Tongue (tissue), 3 donors: ENCODE measurements at places on chromosomes 7 and 10.

DNA sequence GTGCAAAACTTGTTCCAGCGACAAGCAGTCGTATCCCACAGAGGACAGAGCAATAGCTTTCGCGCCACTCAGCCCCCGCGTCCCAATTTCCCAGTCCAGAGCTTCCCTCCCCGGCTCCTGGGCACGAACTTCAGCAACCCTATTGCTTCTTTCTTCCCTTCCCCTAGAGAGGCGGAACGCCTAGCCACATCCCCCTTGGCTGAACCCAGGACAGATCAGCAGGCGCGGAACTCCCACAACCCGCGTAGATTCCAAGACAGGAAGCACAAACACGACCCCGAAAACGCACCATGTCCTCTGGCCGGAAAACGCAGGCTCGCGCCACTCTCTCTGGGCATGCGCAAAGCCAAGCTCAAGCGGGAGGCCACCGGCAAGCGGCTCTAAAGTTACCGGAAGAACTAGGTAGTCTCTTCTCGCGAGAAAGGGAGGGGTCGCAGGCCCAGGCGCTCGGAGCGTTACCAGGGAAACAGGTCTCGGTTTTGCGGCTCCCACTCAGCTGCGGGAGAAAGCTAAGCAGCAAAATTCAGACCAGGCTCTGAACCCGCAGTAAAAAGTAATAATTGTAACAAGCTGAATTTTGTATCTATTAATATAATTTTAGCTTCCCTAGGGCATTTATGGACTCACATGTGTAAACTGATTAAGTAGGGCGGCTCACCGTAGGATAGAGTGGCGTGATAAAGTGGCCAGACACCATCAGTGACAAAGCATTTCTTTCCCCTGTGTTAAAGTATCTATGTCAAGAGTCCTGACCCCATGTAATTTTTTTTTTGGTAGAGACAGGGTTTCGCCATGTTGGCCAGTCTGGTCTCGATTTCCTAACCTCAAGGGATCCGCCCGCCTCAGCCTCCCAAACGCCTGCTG is at the start of gene TMEM209:
TSS of gene TMEM209 (minus strand) at position 323 of the 864 bp plus-strand sequence. CDS start at position 292, 31 bp downstream.
- DNase-seq: peak; percentile 100

- no peak for DNase-seq
Measured at GRCh38 chr10:22693371-22693784, 21.0 kb downstream of the PIP4K2A start.

DNA sequence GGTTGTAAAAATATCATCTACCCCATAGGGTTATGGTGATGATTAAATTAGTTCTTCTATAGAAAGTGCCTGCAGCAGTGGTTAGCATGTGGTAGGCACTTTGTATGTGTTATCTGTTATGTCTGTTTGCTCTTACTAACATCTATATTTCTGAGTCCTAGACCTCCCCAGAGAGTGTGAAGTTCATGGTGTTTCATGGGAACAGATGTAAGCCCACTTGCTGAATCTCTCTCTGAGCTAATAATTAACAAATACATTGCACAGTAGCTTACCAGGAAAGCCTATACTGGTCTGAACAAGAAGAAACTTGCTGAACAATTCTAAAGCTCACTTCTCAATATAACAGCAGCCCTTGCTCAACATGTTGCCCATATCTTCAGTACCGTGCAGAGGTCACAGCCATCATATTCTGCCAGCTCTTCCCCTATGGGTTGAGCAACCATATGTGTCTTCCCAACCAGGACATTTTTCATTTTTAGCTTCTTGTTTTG is 100.1 kb downstream of the NPSR1 start:
- no peak for DNase-seq

DNA sequence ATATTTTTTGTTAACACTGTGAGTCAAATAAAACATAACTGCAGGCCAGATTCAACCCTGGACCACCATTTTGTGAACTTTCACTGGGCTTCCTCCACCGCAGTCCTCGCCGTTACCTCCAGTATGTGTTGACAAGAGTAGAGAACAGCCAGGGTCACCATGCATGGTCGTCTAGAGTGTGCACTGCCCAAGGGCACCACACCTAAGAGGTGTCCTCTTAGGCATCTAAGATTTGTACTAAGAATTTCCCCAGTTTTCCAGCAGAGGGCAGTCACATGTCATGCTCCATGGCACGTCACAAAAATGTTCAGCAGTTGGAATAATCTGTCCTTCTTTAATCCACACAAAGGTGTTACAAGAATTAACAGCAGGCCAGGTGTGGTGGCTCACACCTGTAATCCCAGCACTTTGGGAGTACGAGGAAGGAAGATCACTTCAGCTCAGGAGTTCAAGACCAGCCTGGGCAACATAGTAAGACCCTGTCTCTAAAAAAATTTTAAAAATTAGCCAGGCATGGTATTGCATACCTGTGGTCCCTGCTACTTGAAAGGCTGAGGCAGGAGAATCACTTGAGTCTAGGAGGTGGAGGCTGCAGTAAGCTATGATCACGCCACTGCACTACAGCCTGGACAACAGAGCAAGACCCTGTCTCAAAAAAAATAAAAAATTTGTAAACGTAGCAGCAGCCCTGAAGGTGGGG is 71.2 kb upstream of the FOXK1 start:
- DNase-seq: peak; percentile 77

DNA sequence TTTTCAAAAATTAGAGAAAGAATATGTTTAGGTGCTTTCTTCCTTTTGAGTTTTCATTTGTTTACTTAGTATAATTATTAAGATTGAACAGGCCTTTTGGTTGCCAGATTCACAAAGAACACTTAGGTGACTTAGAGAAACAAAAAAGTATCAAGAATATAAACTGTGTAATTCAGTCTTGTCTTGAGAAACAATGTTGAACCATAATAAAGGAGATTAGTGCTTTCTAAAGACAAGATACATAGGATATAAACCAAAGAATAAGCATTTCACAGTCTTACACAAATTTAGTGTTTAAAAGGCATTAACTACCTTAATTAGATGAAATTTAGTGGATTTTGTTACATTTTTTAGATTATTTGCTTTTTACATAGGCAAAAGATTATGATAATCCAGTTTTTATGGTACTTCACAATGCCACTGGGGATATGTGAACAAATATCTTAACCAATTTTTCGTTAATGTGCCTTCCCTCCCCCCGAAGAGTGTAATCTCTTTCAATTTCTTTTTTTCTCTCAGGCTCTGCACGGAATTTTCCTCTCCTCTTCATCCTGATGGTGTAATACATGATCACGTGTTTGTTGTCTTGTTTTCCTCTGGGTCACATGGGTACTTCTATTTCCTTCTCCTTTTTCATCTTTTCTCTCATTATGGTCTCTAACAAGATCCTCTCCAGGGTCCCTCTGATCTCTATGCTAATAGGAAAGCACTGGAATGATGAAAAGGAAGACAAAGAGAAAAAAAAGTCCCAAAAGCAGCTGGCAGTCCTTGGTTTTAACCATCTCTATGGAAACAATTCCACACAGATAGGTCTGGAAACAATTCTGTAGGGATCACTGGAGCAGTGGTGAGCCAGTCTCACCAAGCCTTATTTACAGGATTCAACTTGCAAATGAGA is 3.7 kb upstream of the HNRNPH3 start:
- peak; percentile 79 for DNase-seq
